T-helper 1 cell treated with Interleukin-12 subunit alpha and Interleukin-12 subunit beta and Interleukin-4 antibody, amounts not matched to agents 30 ng/mL and 1 ng/mL, for 36 hours (primary cell): ENCODE measurements at places on chromosomes 11 and 22. TPM values are rescaled to one million over a fixed set of nuclear protein-coding genes. Genes with fewer than 3 reads are reported as not detected.

NFAM1 gene
- 0.81 and 1.1 TPM in 2 replicates for total RNA-seq

TRIM48 gene
- total RNA-seq, result not detected in 2 replicates

OR52E8 gene
- total RNA-seq, result not detected in 2 replicates

AIFM3 gene
- 0.51 TPM in 1 of 2 replicates, not detected in the other for total RNA-seq

SAA4 gene
- total RNA-seq, result not detected in 2 replicates

BIK gene
- total RNA-seq, result 0.29 and 0.51 TPM in 2 replicates

OR5M3 gene
- not detected in 2 replicates for total RNA-seq

OR51A4 gene
- not detected in 2 replicates for total RNA-seq

OLFML1 gene
- not detected in 2 replicates for total RNA-seq

MOV10L1 gene
- not detected in 2 replicates for total RNA-seq

CRYBA4 gene
- total RNA-seq, result 0.27 TPM in 1 of 2 replicates, not detected in the other

MRGPRX3 gene
- total RNA-seq, result not detected in 2 replicates

OTOG gene
- not detected in 2 replicates for total RNA-seq
